Stimulated activated CD4-positive, alpha-beta T cell treated with anti-CD3 and anti-CD28 coated beads, TNF-alpha, amount 100 ng/mL, for 48 hours (primary cell): ENCODE measurements at places on chromosomes 4 and X.

DNA sequence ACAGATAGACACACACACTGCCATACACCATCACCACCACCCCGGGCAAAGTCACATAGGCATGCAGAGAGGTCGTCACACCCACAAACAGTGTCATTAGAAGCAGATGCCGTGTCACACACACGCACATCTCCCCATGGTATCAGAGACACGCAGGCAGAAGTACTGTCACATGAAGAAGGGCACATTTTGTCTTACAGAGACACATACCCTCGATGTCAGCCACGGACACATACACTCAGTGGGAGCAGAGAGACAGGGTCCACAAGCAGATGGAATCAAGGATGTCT, 3.3 kb downstream of the NALF2 start:
- no peak for DNase-seq

- no peak for DNase-seq
Observed at GRCh38 chr4:48329976-48330375, 11.4 kb upstream of the SLAIN2 start.

DNA sequence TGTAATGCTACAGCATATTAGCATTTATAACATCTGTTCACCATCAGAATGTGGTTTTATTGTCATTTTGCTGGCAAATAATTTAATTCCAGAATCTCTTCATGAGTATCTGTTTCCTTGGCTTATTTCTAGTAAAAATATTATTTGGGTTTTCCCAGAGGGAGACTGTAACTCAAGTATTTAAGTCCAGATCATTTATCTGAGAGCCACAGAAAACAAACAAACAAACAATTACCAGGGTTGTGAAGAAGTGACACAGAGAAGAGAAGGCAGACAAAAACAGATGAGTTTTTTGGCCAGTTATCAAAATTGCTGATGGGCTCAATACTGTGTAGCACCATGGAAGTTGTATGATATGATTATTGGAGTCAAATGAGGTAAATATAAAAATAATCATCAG, 515.1 kb downstream of the TECRL start:
- no peak for DNase-seq

GRCh38 chr4:149595500-149595899, 220.1 kb downstream of the IQCM start:
- DNase-seq, result no peak

DNA sequence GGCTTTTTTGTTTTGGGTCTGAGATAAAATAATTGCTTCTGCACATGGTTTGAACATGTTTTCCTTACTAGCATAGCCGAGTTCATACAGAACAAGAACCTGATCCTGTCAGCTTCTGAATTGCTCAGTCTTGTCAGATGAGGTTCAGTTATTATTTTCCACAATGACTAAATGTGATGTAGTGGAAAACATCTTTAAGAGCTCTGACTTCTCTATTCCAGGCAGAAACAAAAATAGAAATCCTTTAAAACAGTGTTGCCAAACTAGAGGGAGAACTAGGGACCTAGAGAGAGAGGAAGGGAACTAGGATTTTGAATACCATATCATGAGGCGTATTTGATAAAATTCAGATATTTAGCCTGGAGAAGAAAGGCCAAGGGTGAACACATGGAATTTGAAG, 2.0 kb downstream of the ATP6AP2 start:
- DNase-seq, result no peak

- DNase-seq, result no peak
Observed at GRCh38 chr4:30719454-30720020, 632 bp upstream of the PCDH7 start.

- no peak for DNase-seq
Observed at GRCh38 chr4:45646885-45647590, 476.8 kb downstream of the GABRG1 start.

DNA sequence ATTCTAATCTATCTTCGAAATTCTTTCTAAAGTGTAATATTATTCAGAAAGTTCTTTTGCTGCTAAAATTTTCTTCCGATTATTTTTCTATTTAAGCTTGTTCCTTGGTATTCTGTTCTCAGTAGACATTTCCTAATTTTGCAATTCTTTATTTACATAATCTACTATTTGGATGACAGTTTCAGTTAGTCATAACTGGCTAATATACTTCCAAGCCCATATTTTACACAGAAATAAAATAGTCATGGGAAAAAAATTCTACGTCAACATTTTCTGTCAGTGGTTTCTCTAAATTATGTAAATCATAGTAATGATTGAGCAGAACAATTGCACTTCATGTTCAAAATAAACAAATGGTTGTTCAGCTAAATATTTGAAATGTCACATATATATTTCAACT, 178.0 kb upstream of the ANKRD50 start:
- no peak for DNase-seq

DNA sequence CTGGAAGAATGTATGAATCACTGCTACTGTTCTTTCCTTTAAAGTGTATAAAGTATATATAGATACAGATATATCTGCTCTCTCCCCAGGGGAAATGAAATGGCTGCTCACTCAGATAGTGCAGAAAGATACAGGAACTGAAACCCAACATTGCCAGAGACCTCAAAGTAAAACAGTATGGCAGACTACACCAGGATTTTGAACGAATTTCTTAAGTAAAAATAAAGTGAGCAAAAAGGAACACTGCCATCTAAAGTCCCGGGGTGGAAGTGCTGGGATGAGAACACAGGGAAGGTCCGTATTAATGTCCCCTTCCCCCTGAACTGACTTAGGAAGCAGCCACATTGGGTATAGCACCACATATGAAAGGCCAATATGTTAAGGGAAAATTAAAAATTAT, 93.4 kb downstream of the TMA16 start:
- DNase-seq, result no peak

GRCh38 chrX:152154050-152154449, 15.7 kb upstream of the MAGEA10 start:
- no peak for DNase-seq

DNA sequence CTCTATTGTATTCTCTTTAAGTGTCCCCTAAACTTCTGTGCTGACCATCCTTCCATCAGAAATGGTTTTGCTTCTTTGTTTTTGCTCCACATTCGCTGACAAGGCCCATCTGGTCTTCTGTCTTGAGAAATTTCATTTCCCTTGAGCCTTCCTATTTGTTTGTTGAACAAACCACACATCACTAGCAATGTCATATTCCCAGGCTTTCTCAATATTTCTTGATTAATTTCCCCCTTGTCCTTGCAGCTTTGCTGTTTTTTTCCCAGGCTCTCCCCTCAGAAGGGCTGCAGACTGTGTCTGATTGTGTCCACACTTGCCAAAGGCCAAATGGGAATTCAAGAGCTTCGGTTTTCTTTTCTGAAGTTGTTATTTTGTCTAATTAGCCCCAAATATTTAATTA, 158.9 kb downstream of the MID1IP1 start:
- no peak for DNase-seq

DNA sequence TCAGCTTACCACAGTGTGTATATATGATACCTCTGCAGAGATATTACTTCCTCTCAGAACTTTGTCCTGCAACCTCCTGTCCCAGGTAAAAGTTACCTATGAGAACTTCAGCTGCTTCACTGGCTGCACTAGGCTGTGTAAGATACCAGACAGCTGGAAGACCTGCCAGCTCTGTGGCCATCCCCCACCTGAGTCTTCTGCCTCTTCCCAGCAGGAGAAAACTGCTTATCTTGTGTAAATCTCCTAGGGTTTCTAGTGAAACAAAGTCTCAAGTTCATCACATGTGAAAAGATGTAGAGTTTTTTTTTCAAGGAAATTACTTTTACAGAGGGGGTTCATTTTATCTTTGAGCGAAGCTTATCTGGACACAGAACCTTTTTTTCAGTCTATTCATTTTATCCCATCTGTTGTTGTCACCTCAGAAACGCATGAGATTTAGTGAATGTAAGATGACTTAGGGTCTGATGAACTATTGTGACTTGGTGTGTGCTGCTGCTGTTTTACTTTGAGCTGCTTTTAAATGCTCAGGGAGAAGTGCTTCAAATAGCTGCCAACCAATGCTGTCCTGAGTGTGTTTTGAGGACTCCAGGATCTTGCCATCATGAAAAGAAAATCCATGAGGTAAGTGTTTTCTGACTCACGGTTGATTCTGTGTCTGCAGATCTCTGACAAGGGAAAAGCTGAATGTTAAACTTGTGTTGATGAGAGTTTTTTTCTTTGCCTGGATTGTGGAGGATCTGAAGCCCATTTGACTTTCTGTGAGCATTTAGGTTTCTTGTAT, 187.8 kb downstream of the FRAS1 start:
- no peak for DNase-seq

DNA sequence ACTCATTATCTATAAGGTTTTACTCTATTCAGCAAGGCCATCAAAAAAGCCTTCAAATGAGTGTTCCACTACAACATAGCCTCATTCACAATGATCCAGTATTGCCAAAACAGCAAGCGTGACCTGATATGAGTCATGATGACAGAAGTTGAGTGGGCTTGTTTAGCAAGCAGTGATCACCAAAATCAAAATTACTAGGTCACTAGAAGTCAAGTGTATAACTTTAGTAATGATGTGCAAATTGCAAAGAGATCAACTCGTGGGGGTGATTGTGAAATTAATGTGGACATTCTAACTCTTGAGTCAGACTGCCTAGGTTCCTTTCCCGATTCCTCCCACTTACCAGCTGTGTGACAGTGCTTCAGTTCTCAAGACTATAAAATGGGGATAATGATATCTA, 124.5 kb downstream of the CHM start:
- no peak for DNase-seq

GRCh38 chr4:20393486-20394100, 141.9 kb downstream of the SLIT2 start:
- DNase-seq, result no peak

- DNase-seq, result no peak
Observed at GRCh38 chrX:13357925-13358324, 38.1 kb upstream of the ATXN3L start.

DNA sequence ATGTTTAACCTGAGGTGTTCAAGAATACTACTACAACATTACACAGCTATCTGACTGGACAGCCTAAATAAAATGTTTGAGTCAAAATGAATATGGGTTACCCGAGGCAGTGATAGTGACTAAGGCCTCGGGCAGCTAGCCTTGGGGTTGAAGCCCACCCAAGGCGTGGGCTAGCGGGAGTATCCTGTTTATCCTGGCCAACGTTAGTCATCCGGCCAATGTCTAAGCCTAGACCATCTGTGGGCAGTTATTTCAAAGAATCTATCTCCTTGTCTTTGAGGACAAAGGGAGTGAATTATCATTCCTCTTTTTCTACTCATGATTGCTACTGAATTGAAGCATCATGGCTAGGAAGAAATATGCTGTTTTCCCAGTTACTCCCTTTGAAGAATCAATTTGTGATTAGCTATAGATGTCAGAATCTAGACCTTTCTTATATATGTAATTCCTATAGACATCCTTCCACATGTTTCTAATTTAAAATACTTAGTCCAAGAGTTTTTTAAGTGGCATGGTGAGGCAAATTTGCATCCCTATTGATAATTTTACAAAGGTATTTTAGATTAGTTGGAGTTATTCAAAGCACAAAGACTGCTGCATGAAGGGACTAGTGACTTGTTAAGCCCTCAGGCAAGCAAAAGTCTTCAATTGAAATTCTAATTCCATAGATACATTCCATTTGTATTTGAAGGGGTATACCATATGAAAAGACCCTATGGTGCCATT, 6.0 kb upstream of the PDGFC start:
- no peak for DNase-seq

GRCh38 chrX:13220916-13221315, 98.9 kb downstream of the ATXN3L start:
- DNase-seq, result no peak

- DNase-seq, result no peak
Observed at GRCh38 chr4:173821036-173821435, 291.0 kb upstream of the HAND2 start.

DNA sequence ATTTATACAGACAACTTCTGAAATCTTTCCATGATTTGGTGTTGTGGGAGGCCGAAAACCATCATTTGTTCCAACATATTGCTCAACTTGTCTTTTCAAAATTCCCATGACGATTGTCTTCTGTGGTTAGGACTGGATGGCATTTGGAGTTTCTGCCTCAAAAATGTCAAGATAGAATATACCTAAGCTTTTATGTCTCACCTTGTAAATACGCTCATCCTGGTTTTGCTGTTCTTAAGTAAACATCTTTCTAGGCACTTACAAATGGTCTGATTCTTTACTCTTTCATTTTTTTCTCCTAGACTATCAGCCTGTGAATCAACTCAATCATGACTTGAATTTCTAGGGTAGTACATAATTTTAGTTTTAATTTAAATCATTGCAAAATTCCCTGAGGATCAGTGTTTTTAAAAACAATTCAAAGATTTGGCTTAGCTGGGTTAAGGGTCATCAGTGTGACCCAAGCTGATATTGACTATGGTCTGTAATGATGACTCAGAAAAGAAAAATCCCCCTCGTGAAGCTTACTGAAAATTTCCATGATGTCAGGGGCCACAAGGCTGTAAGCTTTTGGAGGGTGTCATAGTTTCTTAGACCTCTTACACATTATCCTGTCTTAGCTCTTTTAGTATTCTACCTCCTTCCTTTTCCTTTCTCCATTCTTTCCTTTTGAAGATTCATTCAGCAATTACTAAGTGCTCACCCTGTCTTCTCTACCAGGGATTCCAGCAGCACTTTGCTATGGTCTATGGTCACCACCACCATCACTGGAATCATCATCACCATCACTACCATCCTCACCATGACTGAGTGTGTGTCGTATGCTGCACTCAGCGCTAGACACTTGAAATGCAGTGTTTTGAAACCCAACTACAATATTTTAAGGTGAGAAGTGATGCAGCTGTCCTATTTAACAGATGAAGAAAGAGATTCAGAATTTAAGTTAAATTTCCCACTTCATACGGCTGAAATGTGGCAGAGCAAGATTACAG, 124.4 kb downstream of the CPE start:
- no peak for DNase-seq

GRCh38 chr4:176137631-176138030, 57.8 kb downstream of the SPATA4 start:
- DNase-seq, result no peak

GRCh38 chr4:152942346-152942745, 6.2 kb downstream of the FHDC1 start:
- DNase-seq, result no peak

DNA sequence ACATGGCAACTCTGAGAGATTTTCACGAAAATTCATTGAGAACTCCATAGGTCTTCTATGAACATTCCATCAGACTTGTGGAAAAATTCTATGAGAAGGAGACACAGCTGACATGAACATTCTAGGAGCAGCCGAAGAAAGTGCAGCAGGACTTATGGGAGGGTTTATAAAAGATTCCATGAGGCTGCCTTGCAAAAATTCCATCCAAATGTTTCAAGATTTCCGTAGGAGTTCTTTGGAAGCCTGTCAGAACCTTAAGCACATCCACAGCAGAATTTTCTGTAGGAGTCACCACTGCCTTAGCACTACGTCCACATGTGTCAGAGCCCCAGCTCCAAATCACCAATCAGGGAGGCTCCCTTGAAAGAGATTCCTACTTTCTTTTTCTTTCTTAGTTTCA, 67.0 kb upstream of the MSX1 start:
- DNase-seq, result no peak

- no peak for DNase-seq
Observed at GRCh38 chrX:25052798-25053534, 37.2 kb upstream of the ARX start.

DNA sequence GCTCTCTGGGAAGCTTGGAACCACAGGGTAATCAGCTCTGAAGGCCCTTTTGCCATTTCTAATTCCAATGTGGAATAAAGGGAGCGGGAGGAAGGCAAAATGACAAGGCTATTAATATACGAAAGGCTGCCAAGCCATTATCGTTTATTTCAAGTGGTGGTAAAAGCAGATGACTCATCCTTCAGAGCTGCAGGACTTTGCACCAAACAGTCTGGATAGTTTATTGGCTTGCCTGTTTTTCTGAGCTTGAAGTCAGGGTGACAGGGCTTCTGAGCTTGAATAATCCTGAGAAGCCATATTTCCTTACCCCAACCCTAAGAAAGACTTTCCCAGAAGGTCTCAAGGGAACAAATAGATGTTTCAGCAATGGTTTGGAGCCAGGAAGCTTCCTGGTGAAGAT, 7.7 kb upstream of the GABRE start:
- no peak for DNase-seq
